ENCODE measurements at places on chromosomes 5 and 9.

DNA sequence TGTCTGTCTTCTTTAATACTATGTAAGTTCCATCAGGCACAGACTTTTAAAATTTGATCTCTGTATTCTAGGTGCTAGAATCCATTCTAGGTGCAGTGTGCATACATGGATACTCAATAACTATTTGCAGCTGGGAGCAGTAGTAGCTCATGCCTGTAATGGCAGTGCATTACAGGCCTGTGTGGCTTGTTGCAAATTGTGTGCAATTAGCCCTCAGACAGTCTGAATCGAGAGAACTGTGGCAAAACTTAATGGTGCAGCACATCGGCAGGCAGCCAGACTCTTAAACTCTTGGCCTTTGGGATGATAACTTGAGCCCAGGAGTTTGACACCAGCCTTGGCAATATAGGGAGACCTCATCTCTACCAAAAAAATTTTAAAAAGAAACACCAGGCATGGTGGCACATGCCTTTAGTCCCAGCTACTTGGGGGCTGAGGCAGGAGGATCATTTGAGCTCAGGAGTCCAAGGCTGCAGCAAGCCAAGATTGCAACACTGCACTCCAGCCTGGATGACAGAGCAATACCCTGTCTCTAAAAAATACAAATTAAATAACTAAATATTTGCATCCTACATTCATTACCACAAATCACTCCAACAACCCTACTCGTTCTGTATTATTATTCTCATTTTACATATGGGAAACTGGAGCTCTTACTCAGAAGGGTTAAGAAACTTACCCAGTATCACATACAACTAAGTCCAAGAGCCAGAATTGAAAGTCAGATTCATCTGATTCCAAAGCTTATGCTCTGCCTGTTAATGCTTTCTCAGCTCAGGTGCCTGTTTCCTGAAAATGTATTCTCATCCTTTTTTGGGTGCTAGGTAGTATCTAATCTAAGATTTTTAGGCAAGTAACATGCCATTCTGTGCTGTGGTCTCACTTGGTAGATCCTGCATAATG is 30.1 kb downstream of the PRKACG start:
- no peak for DNase-seq

DNA sequence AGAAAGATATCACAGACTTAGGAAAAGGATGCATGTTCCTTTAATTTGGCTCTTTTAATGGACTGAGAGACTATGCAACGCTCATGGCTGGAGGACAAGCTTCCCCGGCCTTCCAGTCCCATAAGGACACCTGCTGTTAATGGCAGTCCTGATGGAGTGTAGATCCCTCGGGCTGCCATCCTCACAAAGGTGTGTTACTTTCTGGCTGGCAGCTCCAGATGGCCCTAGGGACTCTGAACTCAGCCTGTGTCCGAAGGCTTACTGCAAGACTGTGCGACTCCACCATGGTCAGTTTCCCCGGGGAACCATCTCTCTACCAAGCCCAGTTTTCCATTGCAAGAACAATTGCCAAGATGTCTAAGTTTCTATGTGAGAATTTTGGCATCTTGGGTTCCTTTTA is 25.5 kb upstream of the KCNIP1 start:
- no peak for DNase-seq

GRCh38 chr5:164597293-164597900 is 1092.0 kb downstream of the MAT2B start:
- no peak for DNase-seq

GRCh38 chr5:120568711-120569110 is 104.6 kb downstream of the PRR16 start:
- no peak for DNase-seq

DNA sequence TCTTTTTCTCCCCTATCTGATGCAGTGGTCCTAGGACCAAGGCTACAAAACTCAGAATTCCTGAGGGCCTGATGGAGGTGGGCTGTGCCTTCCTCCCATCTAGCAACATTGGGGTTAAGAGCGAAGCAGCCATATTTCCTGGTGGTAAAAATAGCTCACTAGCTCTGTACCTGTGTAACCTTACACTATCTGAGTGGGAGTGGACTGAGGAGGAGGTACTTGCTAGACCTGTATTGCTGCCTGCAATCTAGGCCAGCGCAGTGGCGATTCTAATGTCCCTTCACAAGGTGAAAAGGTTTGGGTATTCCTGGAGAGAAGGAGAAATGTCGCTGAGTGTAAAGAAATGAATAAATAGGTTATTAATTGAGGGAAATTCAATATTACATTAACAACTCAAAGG is 80.2 kb upstream of the LIFR start:
- DNase-seq, result no peak

All from T-helper 2 cell treated with Interferon-gamma antibody and Interleukin-4, amounts not matched to agents 5 μg/mL and 100 μg/mL, for 36 hours (primary cell).